Spleen (tissue), 13 donors: ENCODE measurements at places on chromosomes 7 and 10. TPM values are rescaled to one million over a fixed set of nuclear protein-coding genes. Genes with fewer than 3 reads are reported as not detected.

Gene SEMA3D
- total RNA-seq, result 120 TPM

Gene NODAL
- not detected for total RNA-seq

Gene TMEM270
- not detected for total RNA-seq

Gene FZD8
- total RNA-seq, result 8.0 TPM

Gene GPR15LG
- not detected for total RNA-seq

Gene FOXI2
- 0.20 TPM for total RNA-seq

Gene OPALIN
- total RNA-seq, result not detected

Gene DNAJB9
- total RNA-seq, result 14.1 TPM

Gene MYH16
- not detected for total RNA-seq

Gene DGKI
- total RNA-seq, result 0.63 TPM

Gene ATP6V0A4
- not detected for total RNA-seq

Gene FAM170B
- total RNA-seq, result not detected

Gene ERVW-1
- total RNA-seq, result not detected

Gene FAM25C
- total RNA-seq, result not detected

Gene CALN1
- 0.19 TPM for total RNA-seq

Gene BAMBI
- 38.0 TPM for total RNA-seq

Gene PLCE1
- 25.2 TPM for total RNA-seq

Gene PTN
- total RNA-seq, result 11.9 TPM

Gene CALCR
- not detected for total RNA-seq
